ENCODE measurements at places on chromosomes 13 and 19.
A peak's percentile ranks its signal among the peaks of the same experiment; 100 is the strongest.

DNA sequence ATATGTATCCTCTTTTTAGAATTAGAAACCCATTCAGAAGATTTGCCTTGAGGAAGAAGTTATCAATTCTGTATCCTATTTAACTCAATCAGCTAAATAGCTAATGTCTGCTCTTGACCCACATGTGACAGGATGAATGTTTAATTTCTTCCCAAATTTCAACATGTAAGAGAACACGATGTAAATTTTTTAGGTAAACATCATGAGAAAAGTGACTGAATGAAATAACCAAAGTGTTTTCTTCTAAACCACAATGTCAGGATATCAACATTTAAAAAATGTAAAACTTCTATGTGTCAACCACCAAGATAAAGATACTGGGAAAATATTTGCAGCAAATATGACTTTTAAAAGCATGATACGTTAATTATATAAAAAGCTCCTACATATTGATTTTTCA, 302.4 kb downstream of the DCT start:
- DNase-seq, result no peak

GRCh38 chr13:109803825-109804224, 17.4 kb upstream of the IRS2 start:
- no peak for DNase-seq

- DNase-seq, result no peak
Observed at GRCh38 chr13:74115133-74115532, 19.1 kb downstream of the KLF12 start.

GRCh38 chr13:42497798-42498197, 76.2 kb upstream of the TNFSF11 start:
- DNase-seq, result no peak

- no peak for DNase-seq
Observed at GRCh38 chr19:7159105-7159933, 89.8 kb downstream of the ZNF557 start.

- no peak for DNase-seq
Observed at GRCh38 chr19:31023038-31023437, 326.2 kb downstream of the TSHZ3 start.

GRCh38 chr13:70505809-70506208, 397.6 kb upstream of the KLHL1 start:
- DNase-seq, result no peak

GRCh38 chr19:15283141-15283883, 49.0 kb downstream of the BRD4 start:
- no peak for DNase-seq

DNA sequence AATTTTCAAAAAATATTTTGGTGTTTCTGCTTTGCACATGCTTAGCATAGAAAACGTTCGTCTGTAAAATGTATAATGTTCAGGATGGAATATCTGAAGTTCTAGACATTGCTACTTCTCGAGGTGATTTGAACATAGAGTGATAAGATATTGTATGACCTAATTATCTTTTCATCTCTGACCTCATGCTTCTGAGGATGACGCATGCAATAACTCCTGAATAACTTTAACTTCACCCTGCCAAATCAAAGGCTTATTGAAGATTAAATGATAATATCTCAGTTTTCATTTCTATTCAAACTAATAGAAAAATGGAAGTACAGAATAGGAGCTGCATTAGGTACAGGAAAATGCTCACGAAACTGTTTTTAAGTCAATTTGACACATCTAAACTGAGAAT, 150.8 kb upstream of the ATXN8OS start:
- DNase-seq, result no peak

- no peak for DNase-seq
Observed at GRCh38 chr19:7801020-7801570, 28.9 kb upstream of the EVI5L start.

DNA sequence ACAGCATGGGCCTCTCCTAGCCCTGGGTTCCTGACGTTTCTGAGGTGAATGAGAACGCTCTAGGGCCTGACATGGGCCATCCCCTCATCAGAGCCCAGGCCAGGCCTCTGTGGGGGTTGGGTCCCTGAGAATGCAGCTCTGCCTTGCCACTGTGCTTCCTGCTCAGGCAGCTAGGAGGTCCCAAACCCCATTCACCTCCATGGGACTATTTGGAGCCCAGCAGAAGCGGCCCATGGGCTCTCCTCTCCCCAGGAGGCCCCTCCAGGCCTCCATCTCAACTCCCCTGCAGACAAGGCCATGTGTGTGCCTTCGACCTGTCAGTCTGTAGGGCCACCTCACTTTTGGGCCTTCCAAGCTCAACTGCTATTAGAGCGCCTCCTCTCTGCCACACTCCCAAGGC, 36.9 kb downstream of the ELL start:
- no peak for DNase-seq

- no peak for DNase-seq
Observed at GRCh38 chr13:49454388-49455006, 10.4 kb downstream of the SETDB2 start.

- DNase-seq, result no peak
Observed at GRCh38 chr19:32642771-32643170, 32.2 kb downstream of the ANKRD27 start.

- no peak for DNase-seq
Observed at GRCh38 chr13:32947411-32948276, 68.6 kb upstream of the KL start.

GRCh38 chr19:49879243-49879963, 1.9 kb downstream of the TBC1D17 start:
- DNase-seq, result no peak

GRCh38 chr19:38979812-38980211, 4.3 kb upstream of the FBXO17 start:
- no peak for DNase-seq

DNA sequence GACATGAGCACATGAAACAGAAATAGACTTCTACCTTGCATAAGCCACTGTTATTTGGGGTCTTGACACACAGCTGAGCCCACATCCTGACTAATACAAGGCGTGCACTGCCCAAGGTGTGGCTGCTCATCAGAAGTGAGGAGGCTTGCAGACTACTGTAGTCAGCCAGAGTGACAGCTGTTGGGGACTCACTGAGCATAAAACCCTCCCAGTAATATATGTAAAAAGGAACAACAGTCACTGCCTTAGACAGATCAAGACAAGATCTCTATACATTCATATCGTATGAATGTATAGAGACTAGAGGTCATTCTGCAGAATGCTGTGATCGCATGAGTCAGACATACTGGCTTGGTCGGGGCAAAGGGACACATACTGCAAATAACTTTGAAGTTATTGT, 4.1 kb upstream of the C1QTNF9B start:
- DNase-seq, result no peak

GRCh38 chr13:86462011-86462410, 662.8 kb upstream of the SLITRK6 start:
- DNase-seq, result no peak

GRCh38 chr19:56120371-56121179, 520 bp downstream of the ZNF787 start:
- no peak for DNase-seq

- DNase-seq, result no peak
Observed at GRCh38 chr13:59671881-59672280, 491.8 kb downstream of the DIAPH3 start.

DNA sequence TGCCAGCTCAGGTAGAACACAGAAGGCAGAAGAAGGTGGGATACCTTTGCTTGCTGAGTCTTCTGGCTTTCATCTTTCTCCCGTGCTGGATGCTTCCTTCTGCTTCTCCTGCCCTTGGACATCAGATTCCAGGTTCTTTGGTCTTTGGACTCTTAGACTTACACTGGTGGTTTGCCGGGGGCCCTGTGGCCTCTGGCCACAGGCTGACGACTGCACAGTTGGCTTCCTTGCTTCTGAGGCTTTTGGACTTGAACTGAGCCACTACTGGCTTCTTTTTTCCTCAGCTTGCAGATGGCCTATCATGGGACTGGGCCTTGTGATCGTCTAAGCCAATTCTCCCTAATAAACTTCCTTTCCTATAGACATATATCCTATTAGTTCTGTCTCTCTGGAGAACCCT, 19.8 kb upstream of the ZNF331 start:
- DNase-seq, result no peak

DNA sequence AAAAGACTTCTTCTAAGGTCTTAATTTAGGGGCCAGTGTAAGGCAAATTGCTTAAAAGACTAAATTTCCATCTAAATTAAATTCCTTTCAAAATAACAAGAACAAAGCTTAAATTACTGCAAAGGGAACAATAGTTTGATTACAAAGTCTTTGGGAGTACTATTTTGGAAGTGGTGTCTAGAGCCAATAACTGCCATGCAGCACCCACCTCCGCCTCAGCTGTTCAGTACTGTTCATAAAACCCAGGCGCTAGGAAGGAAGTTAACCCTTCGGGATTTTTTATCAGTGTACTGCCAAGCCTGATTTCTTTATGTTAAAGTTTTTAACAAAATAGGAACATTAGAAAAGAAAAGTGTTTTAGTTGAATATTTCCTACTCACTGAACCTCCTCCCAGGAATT, 210.1 kb downstream of the LIG4 start:
- DNase-seq, result no peak

- DNase-seq, result no peak
Observed at GRCh38 chr19:23070353-23071146, 46.3 kb upstream of the ZNF730 start.

DNA sequence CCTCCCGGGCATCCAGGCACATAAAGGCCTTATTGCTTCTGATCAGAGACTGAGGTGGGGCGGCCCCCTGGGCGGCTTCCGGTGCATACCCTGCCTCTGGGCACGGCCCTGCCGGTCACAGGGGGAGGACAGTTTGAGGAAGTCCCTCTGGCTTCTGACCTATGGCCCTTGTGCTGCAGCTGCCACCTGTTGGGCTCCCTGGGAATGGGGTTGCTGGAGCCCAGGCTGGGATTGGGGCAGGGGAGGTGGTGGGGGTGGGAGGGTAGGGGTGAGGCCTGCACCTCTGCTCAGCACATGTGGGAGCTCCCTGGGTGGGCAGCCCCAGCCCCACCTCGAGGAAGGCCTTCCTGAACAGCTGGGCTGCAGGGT, 10.7 kb downstream of the ANO8 start:
- DNase-seq, result peak; percentile 12

DNA sequence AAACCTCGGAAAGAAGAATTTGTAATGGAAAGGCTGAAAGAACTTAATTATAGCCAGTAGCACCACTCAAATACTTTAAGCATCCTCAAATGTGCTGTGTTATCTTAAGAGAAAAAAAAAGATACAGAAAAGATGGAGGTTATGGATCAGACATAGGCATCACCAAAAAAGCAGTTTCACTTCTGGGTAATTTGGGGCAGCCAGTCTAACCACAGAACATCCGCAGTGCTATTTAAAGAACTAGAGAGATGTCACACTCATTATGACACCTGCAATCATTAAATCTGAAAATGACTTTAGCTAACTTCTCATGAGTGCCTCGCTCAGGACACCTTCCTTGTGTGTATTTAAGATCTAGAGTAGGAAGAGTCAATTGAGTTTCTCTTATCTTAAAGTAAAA, 211.8 kb downstream of the RBM26 start:
- DNase-seq, result no peak

- DNase-seq, result no peak
Observed at GRCh38 chr13:57933606-57934005, 302.1 kb downstream of the PCDH17 start.

- no peak for DNase-seq
Observed at GRCh38 chr13:80048802-80049201, 292.1 kb downstream of the SPRY2 start.

All from D721Med (cell line).